Fibroblast of lung (primary cell): ENCODE measurements at places on chromosomes 6 and 20. TPM values are rescaled to one million over a fixed set of nuclear protein-coding genes. Genes with fewer than 3 reads are reported as not detected.

PPT2 gene
- total RNA-seq, result 15.9 and 37.3 TPM in 2 replicates

MOG gene
- total RNA-seq, result not detected in 2 replicates

PXT1 gene
- total RNA-seq, result under 0.01 and 0.26 TPM in 2 replicates

ENPP1 gene
- 13.1 and 85.4 TPM in 2 replicates for total RNA-seq

TRDN gene
- total RNA-seq, result not detected in 2 replicates

TUBE1 gene
- 37.5 and 48.6 TPM in 2 replicates for total RNA-seq

PRICKLE4 gene
- 0.26 TPM in 1 of 2 replicates, not detected in the other for total RNA-seq

NKAPL gene
- 2.8 and 3.3 TPM in 2 replicates for total RNA-seq

IL20RA gene
- 0.33 and 0.77 TPM in 2 replicates for total RNA-seq

PRR18 gene
- not detected in 2 replicates for total RNA-seq

NRSN1 gene
- total RNA-seq, result not detected in 2 replicates

FAXC gene
- 0.17 and 0.51 TPM in 2 replicates for total RNA-seq

GRCh38 chr20:11807054-11808048 lies 110.3 kb upstream of the BTBD3 start:
- DNase-seq, result peak; percentile 94

- no peak for DNase-seq
Measured at GRCh38 chr6:160198606-160199211, 59.9 kb downstream of the SLC22A2 start.

GRCh38 chr6:89731924-89732567 lies 87.5 kb downstream of the MDN1 start:
- no peak for DNase-seq

- no peak for DNase-seq
Measured at GRCh38 chr6:17999425-17999824, 12.0 kb upstream of the KIF13A start.

- no peak for DNase-seq
Measured at GRCh38 chr20:3454831-3455230, 16.0 kb upstream of the ATRN start.

DNA sequence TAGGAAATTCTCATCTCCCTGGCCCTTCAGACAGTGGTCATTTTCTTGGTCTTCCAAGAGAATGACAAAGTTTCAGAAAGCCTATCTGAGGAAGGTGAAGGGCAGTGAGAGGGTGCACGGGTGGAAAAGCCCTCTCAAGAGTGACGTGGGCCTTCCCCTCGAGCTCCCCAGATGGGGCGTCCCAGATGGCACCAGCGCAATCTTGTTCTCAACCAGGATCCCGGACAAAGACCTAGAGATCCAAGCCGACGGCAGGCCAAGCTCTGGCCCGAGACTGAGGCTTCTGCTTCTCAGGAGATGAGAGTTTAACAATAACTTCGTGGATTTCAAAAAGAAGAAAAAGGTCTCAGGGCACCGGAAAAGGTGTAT lies 797 bp upstream of the ZNF133 start:
- DNase-seq, result no peak

DNA sequence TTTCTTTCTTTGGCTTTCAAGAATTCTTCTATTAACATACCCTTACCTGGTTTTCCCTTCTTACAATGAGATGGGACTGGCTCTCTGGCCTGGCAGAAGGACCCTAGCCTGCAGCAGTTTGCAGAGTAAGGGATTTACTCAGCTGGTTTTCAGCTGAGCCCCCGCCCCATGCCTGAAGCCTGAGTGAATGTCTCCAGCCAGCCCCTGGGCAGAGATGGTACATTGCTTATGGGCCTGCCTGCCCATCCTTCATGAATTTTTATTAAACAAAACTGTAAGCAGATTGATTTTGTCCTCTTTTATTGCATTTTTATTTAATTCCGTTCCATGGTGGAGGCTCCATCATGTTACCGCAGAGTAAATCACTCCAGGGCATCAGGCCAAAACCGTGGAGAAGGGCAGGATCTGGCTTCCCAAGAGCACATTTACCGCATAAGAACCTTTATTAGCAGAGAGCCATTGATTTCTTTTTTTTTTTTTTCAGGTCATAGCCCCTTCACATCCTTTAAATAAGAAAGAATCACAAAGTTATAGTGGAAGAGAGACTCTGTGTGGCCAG lies 316.2 kb downstream of the DHX35 start:
- no peak for DNase-seq

GRCh38 chr6:46453216-46453615 lies 38.0 kb downstream of the RCAN2 start:
- peak; percentile 79 for DNase-seq

DNA sequence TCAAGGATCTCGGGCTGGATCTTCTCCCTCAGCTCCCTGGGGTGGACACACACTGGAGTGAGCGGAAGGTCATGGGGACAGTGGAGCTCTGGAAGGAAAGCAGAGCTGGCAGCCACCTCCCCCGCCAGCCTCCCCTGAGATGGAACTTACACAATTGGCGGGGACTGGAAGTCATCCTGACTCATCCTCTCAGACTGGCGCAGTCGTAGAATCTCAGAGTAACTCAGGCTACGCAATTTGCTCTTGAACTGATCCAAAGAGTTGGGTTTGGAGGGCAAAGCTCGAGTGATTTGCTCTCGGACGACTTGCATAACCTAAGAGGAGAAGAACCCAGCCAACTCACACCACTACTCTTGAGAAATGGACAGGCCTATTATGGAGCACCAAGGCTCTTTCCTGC lies 34.8 kb downstream of the ELMO2 start:
- no peak for DNase-seq

GRCh38 chr6:21845439-21846140 lies 252.0 kb downstream of the SOX4 start:
- DNase-seq, result no peak

DNA sequence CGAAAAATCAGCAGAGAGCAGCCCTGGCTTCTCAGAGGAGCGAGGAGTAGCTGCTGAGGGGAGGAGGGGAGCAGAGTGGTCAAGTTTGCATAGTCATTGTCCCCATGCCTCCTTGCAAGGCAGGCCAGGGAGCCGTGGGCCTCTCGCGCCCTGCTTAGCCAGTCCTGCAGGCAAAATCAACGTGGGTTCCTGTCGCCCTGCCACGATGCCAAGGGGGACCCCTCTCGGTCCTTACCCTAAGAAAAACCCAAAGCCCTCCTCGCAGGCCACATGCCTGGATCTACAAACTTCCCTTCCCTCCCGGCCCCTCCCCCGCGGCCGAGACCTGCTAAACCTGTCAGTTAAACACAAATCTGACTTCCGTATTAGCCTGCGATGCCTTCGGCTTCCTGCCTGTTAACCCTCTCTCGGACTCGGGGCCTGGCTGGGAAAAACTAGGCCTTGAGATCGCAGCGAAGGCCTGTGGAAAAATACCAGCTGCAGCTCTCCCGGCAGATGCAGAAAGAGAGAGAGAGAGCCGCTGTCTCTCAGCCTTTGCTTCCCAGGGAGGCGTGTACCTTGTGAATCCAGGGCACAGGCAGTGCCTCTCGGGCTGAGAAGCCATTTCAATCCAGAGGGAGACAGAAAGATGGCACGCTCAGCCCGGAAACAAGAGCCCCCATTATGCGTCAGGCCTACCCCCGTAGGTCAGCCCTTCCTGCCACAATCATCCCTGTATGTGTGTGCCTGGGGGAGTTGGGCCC lies 968 bp upstream of the ZMYND8 start:
- peak; percentile 91 for DNase-seq

DNA sequence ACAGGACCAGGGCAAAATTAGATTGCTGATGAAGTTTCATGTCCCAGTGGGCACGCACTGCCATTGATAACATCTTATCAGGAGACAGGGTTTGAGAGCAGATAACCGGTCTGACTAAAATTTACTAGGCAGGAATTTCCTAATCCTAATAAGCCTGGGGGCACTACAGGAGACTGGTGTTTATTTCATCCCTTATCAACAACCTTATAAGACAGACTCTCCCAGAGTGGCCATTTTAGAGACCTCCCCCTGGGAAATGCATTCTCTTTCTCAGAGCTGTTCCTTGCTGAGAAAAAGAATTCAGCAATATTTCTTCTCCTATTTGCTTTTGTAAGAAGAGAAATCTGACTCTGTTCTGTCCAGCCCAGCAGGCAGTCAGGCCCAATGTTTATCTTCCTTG lies 423.4 kb upstream of the IMPG1 start:
- no peak for DNase-seq

- DNase-seq, result no peak
Measured at GRCh38 chr6:96186516-96187195, 170.9 kb downstream of the FUT9 start.

DNA sequence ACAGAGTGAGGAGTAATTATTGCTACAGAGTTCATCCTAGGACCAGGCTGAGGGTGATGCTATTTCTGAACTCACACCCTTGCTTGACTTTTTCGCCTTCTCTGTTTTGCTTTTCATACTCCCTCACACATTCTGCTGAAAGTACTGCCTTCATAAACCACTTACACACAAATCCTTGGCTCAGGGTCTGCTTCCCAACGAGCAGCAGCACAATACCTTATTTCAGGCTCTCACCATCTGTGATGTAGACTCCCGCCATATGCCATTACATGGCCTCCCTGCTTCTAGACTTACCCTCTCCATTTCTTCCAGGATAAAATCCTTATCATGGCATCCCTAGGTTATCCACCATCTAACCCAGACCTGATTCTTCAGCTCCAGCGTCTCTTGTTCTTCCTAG lies 321.3 kb upstream of the SPTLC3 start:
- no peak for DNase-seq

DNA sequence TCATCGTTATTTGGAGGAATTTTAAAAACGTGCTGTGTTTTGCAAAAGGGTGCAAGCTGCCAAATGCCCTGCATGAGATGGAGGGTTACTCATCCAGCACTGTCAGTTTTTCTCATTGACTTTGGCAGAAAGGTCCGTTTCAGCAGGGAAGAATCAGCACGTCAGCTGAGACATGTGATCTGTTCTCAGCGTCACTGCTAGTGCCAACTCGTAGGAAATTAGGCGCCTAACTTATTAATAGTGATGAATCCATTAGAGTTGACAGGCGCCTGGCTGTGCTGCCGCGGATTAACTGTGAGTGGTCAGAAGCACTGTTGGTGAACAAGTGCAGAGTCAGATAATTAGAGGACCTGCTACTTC lies 175.5 kb upstream of the FOXQ1 start:
- peak; percentile 54 for DNase-seq

DNA sequence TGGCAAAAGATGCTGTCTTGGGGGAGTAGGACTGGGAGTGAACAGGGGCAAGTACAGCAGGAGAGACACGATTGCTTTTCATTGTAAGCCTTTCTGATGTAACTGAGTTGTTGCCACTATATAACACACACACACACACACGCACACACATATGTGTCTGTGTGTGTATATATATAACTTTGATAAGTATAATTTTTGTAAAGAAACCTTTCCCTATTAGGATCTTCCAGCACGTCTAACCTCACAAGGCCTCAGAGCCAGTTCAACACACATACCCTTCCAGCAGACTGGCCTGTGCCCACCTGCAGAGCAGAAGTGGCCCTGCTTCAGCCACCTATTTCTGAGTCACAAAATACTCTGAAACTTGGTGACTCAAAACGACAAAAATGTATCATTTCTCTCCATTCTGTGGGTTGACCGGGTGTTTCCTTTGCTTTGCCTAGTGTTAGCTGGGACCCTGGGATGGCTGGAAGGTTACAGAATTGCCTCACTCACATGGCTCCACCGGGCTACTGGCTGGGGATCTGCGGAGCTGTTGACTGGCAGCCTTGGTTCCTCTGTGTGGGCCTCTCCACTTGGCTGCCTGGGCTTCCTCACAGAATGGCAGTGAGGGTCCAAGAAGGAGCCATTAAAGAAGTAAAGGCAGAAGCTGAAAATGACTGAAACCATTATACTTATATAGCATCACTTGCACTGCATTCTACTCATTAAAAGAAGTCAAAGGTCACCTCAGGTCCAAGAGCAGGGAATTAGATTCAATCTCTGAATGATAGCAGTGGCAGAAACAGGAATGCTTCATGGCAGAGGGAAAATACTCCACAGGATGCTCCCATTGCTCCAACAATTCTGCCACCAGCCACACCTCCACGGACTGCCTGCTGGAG lies 126.4 kb downstream of the BANF2 start:
- DNase-seq, result peak; percentile 36

GRCh38 chr6:41451039-41451438 lies 95.1 kb upstream of the FOXP4 start:
- DNase-seq, result no peak

DNA sequence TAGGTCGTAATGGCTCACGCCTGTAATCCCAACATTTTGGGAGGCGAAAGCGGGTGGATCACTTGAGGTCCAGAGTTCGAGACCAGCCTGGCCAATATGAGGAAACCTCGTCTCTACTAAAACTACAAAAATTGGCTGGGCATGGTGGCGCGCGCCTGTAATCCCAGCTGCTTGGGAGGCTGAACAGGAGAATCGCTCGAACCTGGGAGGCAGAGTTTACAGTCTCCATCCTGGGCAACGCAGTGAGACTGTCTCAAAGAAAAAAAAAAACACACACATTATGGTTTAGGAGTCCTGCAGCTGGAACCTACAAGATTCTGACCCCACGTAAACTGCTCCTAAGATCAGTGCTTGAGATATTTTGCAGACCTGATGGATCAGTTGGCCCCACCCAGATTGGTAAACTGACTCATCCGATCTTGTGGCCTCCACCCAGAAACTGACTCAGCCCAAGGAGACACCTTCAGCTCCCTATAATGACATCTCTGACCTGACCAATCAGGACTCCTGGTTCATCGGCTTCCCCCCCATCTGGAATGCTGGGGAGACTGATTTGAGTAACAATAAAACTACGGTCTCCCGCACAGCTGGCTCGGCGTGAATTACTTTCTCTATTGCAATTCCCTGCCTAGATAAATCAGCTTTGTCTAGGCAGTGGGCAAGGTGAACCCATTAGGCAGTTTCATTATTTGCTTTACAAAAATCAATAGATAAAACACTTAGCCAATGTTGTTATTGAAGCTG lies 96.2 kb upstream of the BTN3A2 start:
- DNase-seq, result peak; percentile 81

DNA sequence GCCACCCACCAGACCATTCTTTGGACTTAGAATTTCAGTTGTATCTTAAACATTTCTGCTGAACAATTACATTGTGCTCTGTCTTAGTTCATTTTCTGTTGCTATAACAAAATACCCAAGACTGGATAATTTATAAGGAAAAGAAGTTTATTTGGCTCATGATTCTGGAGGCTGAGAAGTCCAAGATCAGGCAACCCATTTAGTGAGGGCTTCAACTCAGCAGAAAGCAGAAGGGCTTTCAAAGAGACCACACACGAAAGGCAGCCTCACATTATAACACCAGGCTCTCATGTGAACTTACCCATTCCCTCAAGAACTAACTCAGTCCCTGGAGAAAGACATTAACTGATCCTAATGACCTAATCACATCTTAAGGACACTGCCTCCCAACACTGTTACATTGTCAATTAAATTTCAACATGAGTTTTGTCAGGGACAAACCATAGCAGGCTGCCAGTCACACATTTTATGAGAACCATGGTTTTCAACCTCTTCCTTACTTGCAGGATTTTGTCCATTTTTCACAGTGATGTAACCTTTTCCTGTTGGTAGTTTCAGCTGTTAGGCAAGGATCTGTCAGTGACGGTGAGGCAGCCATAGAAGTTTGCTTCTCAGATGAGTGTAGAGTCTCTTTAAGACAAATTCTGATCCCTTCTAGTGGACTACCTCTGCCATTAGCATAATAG lies 399.6 kb upstream of the SOX4 start:
- DNase-seq, result no peak
